ENCODE measurements at places on chromosomes 13 and 19.

DNA sequence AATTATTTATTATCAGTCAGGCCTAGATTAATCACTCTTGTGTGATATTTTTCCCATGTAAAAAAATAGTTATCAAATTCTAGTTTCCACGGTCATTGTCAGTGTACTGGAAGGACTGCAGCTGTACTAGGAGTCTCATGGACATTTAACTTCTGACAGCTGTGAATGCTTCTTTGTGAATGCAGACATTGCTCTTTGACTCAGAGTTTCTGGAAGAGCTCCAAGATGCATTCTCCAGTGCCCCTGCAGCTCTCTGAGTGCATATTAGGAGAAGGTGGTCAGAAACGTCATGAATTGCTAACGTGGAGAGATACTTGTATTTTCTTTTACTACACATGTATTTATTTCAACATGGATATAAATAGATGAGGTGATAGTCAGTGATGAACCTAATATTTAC, 9.7 kb upstream of the SLITRK5 start:
- DNase-seq = no peak

DNA sequence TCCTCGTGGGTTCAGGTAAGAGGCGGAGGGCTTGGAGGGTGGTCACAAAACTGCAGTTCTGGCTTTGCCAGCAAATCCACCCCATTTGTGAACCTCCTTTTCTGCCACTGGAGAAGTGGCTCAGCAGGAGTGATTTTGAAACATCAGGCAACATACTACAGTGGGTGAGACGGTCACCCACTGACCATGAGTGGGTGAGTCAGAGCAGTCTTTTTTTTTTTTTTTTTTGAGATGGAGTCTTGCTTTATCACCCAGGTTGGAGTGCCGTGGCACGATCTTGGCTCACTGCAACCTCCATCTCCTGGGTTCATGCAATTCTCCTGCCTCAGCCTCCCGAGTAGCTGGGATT, 3.0 kb downstream of the TOMM40 start:
- no peak for DNase-seq

DNA sequence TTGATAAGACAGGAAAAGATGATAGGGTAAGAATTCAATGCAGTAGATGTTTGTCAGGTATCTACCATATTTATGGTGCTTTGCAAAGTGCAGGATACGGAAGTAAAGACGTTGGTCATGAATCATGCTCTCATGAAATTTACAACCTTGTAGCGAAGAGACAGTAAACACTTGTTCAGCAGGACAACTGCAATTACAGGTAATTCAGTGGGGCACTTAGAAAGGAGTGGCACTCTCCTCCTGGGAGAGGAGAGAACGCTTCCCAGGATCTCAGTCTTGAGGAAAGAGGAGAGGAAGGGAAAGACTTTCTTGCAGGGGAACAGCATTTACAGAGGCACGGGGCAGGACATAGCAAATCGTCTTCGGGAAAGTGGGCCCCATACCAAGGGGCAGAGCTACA, 46.4 kb downstream of the SOX1 start:
- DNase-seq = no peak

DNA sequence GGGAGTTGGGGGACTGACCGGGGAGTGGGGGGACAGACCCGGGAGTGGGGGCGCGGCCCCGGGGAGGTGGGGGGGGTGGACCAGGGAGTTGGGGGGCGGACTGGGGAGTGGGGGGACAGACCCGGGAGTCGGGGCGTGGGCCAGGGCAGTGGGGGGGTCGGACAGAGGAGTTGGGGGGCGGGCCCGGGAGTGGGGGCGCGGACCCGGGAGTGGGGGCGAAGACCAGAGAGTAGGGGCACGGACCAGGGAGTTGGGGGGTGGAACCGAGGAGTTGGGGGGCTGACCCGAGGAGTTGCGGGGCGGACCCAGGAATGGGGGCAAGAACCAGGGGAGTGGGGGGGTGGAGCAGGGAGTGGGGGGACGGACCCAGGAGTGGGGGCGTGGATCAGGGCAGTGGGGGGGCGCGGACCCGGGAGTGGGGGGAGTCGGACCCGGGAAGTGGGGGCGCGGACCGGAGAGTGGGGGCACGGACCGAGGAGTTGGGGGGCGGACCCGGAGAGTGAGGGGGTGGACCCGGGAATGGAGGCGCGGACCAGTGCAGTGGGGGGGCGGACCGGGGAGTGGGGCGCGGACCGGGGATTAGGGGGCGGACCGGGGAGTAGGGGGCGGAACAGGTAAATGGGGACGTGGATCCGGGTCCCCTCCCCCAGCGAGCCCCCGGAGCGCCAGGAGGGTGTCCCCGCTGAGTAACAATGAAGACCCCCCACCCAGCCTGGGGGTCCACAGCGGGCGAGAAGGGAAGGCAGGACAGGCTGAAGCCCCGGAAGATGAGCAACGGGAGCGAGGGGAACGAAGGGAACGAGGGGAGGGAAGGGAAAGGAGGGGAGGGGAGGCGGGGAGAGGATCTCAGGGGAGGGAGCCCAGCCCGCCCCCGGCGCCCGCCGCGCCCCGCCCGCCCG, 589 bp downstream of the R3HDM4 start:
- peak; percentile 78 for DNase-seq

DNA sequence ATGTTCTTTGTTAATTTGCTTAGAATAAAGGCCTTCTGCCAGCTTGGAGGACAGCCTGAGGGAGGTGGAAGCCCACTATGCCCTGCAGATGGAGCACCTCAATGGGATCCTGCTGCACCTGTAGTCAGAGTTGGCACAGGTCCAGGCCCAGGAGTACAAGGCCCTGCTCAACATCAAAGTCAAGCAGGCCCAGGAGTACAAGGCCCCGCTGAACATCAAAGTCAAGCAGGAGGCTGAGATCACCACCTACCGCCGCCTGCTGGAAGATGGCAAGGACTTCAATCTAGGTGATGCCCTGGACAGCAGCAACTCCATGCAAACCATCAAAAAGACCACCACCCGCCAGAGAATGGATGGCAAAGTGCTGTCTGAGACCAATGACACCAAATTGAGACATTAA, 41.7 kb downstream of the ZNF85 start:
- peak; percentile 1 for DNase-seq

DNA sequence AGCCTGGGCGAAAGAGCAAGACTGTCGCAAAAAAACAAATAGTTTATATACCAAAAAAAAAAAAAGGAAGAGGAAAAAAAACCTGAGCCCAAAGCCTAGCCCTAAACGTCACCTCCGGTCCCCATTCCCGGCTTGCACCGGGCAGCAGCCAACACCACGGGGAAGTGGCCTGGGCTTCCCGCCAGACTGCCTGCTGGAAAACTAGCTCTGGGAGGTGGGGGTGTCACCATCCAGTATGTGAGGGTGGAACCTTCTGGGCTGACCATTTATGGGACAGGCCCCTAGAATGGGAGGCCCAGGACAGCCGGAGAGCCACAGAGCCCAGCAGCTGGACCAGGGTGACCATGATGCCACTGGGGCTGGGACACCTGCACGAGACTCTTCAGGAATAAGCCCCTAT, 37.3 kb downstream of the IL12RB1 start:
- DNase-seq = no peak

GRCh38 chr13:48431431-48431830, 18.5 kb upstream of the LPAR6 start:
- no peak for DNase-seq

GRCh38 chr19:11674067-11674492, 64.7 kb downstream of the ZNF823 start:
- no peak for DNase-seq

DNA sequence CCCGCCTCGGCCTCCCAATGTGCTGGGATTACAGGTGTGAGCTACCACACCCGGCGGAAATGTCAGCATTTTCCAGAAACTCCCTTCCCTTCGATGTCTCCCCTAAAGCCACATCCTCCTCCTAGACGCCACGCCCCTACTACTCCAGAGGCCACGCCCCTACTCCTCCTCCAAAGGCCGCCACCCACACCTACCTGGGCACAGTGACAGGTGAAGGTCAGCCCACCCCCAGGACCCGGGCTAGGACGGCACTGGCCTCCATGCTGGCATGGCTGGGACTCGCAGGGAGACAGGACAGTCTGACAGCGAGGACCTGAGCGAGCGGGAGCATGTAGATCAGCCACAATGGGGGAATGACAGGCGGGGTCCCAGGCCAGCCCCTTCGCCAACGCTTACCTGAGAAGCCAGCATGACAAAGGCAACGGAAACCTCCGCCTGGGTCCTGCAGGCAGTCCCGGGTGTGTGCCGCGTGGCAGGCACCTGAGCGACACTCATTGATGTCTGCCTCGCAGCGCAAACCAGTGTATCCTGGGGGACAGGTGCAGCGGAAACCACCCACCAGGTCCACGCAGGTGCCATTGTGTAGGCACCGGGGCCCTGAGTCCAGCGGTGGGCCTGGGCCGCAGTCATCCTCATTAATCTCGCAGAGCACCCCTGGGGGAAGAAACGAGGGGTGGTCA, 22.0 kb downstream of the NOTCH3 start:
- DNase-seq = no peak

DNA sequence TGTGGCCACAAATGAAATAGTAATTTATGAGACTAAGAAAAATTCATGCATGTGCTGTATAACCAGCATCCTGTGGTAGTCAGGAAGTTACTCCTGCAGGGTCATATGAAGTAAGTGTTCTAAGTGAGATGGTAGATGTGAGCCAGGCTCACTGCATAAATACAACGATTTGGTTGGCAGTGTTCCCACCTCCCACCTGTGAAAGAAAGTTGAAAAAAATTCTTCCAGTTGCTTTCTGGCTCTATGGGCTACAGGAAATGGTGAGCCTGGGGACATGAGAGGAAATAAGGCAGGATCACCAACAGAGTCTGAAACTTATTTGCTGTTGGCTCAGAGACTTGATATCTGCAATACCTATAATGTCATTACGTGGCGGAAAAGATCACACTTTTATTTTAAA, 301.7 kb upstream of the SPRY2 start:
- no peak for DNase-seq

- DNase-seq = peak; percentile 92
Measured at GRCh38 chr19:35545001-35545854, at the start of gene TMEM147. TSS of gene TMEM147 (plus strand) at chr19:35545626. CDS start at chr19:35545740, 114 bp downstream.

GRCh38 chr19:35776102-35776788, 881 bp downstream of the ARHGAP33 start:
- DNase-seq = no peak

- no peak for DNase-seq
Measured at GRCh38 chr13:48818495-48819356, 157.0 kb upstream of the FNDC3A start.

DNA sequence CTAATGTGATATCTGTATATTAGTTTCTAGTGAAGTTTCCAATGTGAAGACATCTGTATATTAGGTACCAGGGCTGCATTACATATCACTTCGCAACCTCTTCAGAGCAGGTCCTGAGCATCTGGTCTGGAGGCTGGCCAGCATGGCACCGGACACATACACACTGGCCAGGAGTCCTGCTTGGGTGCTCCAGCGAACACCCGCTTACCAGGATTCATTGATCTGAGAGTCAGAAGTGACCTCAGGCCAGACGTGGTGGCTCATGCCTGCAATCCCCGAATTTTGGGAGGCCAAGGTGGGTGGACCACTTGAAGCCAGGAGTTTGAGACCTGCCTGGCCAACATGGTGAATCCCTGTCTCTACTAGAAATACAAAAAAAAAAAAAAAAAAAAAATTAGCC, 93.0 kb upstream of the IRS2 start:
- no peak for DNase-seq

DNA sequence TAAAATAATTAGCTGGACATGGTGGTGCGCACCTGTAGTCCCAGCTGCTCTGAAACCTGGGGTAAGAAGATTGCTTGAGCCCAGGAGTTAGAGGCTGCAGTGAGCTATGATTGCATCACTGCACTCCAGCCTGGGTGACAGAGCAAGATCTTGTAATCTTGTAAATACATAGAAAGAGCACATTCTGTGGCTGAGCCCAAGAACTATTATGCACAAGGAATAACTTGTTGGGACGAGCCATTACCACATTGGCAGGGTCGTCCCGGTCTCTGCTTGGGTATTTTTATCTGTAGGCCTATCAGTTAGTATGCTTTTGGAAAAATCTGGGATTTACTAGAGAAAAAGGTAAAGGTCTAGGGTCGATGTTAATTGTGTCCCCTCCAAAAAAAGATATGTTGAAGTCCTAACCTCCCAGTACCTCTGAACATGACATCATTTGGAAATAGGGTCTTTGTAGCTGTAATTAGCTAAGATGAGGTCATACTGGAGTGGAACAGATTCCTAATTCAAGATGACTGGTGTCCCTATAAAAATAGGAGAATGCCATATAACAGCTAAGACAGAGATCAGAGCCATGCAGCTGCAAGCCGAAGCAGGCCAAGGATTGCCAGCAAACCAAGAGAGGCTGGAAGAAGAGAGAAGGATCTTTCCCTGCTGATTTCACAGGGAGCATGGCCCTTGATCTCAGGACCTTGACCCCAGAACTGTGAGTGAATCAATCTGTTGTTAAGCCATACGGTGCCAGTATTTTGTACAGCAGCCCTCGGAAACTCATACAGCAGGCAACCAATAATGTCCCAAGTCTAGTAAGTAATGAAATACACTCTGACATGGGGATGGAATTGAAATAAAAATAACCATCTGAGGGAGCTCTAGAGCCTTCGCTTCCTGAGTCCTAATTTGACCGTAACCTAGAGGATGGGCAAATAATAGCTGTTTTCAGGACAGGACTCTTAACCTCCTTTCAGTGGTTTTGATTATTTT, 77.0 kb downstream of the TM9SF2 start:
- DNase-seq = peak; percentile 38

DNA sequence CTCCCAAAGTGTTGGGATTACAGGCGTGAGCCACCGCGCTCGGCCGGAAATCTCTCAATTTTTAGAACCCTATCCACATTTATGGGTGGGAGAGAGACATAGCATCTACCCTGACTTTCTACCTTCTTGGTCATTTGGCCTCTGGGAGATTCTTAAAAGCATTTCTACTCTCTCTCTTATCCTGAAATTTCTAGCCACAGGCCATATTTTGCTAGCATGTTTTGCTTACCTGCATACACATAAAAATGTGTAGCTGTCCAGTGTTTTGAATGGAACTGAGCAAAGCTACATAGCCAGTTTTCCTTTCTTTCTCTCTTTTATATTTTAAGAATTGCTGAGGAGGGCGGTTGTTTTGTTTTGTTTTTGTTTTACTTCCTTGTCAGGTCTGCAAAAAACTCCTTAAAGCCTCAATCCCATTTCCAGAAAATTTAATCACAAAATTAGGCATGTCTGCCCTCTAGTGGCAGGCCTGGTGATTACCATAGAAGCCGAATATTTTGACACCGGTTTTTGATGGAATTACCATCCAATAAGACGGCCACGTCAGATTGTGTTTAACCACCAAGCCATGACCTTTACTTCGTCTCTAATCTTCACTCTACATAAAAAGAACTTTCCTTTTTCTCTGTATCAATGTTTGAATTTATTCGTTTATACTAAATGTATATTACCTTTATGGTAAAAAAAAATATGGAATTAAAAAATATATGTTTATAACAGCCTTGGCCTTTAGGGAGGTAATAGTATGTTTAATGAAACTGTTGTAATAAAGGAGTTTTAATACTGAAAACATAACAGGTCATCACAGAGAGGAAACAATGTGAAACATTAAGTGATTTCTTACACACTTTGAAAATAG, 34.4 kb upstream of the OXGR1 start:
- DNase-seq = peak; percentile 21

DNA sequence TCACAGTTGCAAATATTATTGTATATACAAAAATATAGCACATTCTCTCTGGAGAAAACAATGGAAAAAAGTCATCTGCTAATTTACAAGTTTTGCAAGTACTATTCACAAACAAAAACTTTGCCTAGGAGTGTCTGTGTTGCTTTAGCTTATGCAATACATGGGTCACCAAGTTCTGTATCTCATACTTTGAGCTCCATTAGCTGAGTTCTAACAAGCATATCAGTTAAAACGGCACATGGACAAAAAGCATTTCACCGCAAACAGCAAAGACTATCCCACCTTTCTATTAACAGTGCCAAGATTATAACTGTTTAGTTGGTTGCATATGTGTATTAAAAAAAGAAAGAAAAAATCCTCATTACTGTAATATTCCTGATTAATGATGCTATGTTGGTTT, 4.6 kb downstream of the SPRY2 start:
- DNase-seq = no peak

Data from erythroblast (primary cell).